ENCODE measurements at places on chromosomes 2 and 18. TPM values are rescaled to one million over a fixed set of nuclear protein-coding genes. Genes with fewer than 3 reads are reported as not detected.

Gene REEP1
- total RNA-seq: 2.5 TPM

Gene PDK1
- total RNA-seq: 7.0 TPM

- H3K27me3 ChIP-seq: no peaks in the 10 kb centered on the region
- H3K4me3 ChIP-seq: no peak overlapping the region
- no peaks in the 10 kb centered on the region for H3K4me1 ChIP-seq
- no peaks in the 10 kb centered on the region for H3K36me3 ChIP-seq
- no peak overlapping the region for H3K27ac ChIP-seq
- no peak for DNase-seq
These were observed 14.9 kb upstream of the DTNB start for GRCh38 chr2:25688236-25688635.

DNA sequence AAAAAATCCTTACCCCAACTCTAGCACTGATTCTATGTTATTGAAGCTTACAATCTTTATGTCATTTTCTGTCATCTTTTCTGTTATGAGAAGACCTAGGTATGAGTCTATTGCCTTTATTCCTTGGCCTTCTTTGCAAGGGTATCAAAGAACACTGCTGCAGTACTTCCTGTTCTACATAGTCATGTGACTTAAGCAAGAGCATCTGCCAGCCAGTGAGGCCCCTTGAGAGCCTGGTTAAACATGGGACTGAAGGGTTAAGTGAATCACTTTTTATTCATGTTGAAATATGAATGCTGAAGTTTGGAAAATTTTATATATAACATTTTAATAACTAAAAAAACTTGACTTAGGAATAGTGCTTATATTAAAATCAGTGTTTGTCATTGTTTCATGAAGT, 844 bp upstream of the CPS1 start:
- H3K4me3 ChIP-seq: no peak overlapping the region
- DNase-seq: no peak
- H3K27me3 ChIP-seq: no peaks in the 10 kb centered on the region
- H3K27ac ChIP-seq: no peak overlapping the region
- no peaks in the 10 kb centered on the region for H3K4me1 ChIP-seq

Measured in thyroid gland (tissue), 4 donors.